ENCODE measurements at places on chromosomes 5 and 9.

DNA sequence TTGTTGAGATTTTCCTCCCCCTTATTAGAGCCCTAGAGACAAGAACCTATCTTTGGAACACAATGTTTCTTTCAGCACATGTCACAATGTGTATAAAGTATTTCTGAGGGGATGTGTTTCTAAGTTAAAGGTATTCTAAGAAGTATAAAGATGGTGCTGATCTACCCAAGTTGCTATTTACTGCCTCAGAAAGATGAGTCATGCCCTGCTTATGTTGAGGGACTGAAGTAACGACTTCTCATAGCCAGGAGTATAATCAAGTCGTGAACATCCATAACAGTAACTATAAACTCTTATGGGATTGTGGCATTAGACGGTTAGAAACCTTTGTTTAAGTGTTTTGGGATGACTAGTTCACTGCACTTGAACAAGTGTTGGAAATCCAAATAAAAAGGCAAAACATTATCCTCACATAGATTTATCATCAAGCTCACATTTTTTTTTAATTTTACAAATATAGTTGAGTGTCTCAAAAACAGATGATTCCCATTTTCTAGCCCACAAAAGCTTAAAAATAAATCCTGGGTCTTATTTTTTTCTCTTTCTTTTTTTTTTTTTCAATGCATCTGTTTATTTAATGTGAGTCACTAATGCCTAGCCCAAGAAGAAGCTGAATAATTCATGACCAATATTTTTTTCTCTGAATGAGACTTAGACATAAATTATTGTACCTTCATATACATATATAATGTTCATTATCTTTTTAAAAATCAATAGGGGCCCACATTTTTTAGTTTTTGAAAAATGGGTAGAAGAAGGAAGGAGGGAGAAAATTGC, 12.2 kb upstream of the TMEM252 start:
- peak; percentile 47 for DNase-seq

DNA sequence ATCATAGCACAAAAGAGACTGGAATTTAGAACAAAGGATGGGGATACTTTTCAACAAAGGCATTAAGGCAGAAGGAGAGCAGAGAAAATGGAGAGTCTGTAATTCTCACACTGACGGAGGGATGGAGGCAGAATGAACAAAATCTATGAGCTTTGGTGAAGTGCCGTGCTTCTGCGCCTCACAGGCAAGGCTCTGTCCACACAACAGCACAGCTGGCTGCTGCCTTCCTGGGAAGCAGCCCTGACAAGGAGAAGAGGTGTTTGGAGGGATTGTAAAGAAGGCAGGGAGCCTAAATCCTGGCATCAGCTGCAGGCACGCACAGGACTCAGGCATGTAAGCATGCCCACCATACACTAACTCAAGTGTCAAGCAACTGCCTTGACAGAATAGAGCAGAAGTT, 485.2 kb upstream of the KIF2A start:
- DNase-seq = no peak

- DNase-seq = no peak
These were observed 7.0 kb upstream of the GOLGA1 start for GRCh38 chr9:124947727-124948391.

DNA sequence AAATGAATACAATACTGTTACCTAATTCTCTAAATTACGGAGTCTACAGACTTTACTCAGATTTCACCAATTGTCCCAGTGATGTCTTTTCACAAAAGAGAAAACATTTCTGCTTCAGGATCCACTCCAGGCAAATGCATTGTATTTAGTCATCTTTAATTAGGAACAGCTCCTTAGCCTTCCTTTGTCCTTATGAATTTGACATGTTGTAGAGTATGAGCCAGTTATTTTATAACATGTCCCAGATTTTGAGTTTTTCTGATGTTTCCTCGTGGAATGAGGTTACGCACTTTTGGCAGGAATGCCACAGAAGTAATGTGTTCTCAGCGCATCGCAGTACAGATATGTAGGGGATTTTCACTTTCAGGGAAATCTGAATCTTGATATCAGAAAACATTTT, 10.5 kb downstream of the HABP4 start:
- no peak for DNase-seq

DNA sequence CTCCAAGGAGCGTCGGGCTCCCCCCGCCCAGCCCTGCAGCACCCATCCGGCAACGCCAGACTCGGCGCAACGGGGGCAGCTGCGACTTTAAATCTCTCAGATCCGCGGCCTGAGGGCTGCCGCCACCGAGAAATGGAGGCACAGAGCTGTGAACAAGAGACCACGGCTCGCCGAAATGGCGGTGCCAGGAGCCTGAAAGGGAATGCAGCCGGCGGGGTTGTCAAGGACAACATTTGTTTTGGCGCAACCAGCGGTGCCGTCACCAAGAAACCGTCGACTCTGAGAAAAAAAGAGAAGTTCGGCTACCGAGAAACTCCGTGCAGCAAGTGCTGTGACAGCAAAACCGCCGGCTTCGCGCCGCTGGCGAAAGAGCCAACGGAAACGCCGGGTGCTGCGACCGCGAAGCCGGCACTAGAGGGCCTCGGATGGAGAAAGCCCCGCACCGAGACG, 2.1 kb upstream of the ANXA2R start:
- peak; percentile 66 for DNase-seq

DNA sequence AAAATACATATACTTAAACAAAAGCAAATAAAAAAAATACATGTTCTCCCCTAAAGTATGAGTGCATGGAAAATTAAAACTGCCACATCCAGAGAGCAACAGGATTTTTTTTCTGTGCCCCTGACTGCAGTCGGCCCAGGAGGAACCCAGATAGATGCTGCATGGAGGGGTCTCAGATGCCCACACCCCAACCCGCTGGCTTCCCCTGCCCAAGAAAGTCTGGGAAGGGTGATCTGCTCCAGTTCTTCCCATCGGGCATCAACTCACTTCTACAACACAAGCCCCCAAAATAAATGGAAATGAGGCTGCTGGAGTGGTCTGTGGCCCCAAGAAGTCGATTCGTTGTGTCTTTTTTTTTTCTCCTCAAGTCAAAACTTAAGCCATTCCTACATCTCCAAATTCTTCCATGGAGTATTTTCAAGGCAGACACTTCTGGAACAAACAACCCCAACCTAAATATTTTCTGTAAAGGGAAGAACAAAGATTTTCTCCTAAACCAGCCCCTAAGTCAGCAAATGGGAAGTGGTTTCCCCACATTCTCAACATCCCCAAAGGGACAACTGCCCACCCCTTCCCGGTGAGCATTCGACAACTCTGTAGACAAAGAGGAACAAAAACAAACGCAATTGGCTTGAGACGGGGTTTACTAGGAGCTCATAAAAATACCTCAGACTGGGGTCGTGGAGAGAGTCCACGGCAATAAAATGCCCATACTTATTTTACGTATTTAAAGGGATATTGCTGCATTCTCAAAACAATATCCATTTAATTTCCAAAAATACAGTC, 46.7 kb downstream of the ROR2 start:
- DNase-seq = no peak

All from brain microvascular endothelial cell (primary cell).